ENCODE measurements at places on chromosomes 4 and X.

GRCh38 chr4:1711055-1711570 is 1.0 kb downstream of the SLBP start:
- no peak for DNase-seq

DNA sequence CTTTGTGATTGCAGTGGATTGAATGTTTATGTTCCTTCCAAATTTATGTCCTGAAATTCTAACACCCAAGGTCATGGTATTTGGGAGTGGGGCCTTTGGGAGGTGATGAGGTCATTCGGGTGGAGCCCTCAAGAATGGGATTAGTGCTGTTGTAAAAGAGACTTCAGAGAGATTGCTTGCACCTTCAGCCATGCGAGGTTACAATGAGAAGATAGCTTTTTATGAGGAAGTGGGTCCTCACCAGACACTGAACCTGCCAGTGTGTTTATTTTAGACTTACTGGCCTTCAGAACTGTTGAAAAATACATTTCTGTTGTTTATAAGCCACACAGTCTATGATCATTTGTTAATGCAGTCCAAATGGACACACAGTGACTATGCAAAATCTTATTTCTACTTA is 161.0 kb upstream of the GPRIN3 start:
- DNase-seq, result no peak

DNA sequence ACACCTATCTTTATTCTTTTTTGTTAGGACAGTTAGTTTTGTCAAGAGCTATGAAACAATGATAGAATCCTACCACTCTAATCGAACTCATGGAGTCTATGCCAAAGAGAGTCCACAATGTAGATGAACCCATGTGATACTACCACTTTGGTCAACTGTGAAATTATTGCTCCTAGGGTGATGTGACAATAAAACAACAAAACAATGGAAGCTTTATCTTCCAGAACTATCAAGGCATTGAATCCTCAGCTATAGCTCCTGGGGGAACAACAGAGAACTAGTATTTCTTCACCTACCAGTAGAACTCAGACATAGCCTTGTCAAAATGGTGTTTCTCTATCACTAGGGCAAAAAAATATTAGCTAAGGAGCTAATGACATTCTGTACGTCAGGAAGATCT is 62.9 kb downstream of the SHROOM4 start:
- DNase-seq, result no peak

DNA sequence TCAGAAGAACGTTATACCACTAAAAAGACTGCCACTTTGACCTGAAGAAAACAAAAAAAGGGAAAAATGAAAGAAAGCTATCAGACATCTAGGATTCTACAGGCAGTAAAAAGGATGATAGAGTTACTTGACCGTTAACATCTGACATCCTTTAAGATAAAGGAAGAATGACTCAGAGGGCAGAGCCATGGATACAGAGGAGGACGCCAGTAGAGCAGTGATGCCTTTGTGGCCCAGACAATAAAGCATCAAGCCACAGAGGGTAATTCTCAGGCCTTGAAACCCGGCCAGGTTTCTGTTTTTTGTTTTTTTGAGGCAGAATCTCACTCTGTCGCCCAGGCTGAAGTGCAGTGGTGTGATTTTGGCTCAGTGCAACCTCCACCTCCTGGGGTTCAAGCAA is 9.5 kb upstream of the BEX1 start:
- DNase-seq, result no peak

GRCh38 chr4:21802406-21802805 is 146.2 kb downstream of the KCNIP4 start:
- no peak for DNase-seq
